Activated naive CD8-positive, alpha-beta T cell treated with anti-CD3 and anti-CD28 coated beads, Interleukin-2, amount 10 ng/mL, durations not matched to agents 7 days and 5 days (primary cell): ENCODE measurements at places on chromosomes 16 and 17. TPM values are rescaled to one million over a fixed set of nuclear protein-coding genes. Genes with fewer than 3 reads are reported as not detected.

DNA sequence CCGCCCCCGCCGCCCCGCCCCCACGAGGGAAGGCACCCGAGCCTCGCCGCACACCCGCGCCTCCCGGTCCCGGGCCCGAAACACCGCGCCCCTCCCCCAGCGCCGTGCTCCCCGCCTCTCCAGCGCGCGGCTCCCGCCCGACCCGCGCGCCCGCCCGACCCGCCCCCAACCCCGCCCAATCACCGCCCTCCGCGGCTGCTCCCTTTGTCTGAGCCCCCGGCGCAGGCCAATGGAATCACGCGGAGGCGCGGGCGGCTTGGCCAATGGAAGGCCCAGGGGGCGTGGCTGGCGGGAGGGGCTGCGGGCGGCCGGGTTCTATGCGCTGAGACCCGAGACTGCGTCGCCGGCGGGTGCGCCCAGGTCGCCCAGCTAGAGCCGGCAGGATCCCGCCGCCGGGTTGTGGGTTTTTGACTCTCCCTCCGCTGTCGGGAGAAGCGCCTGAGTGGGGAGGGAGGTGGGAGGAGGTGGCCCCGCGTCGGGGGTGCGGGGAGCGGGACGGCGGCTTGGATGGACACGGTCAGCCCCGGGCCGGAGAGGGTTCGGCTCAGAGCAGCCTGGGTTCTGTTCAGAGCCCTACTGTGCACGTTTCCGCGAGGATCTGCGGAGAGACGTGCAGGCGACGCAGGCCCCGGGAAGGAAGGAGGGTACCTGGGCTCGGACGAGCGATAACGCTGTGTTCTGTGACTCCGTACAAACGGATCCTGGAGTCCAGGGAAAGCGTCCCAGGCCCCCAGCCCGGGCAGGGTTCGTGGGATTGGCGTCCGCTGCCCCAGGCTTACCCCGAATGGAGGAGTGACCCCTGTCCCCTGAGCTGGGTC, 49.0 kb upstream of the BAHCC1 start:
- DNase-seq = peak; percentile 96

GRCh38 chr17:42031584-42031983, 11.7 kb downstream of the NKIRAS2 start:
- DNase-seq = no peak

Gene TMEM114
- total RNA-seq = not detected

- DNase-seq = peak; percentile 66
Observed at GRCh38 chr16:30949650-30950515, 1.0 kb downstream of the ORAI3 start.
